ENCODE measurements at places on chromosomes 1 and 21. TPM values are rescaled to one million over a fixed set of nuclear protein-coding genes. Genes with fewer than 3 reads are reported as not detected.

- DNase-seq, result no peak
These were observed 126.7 kb downstream of the PGBD5 start for GRCh38 chr1:230299191-230300006.

DNA sequence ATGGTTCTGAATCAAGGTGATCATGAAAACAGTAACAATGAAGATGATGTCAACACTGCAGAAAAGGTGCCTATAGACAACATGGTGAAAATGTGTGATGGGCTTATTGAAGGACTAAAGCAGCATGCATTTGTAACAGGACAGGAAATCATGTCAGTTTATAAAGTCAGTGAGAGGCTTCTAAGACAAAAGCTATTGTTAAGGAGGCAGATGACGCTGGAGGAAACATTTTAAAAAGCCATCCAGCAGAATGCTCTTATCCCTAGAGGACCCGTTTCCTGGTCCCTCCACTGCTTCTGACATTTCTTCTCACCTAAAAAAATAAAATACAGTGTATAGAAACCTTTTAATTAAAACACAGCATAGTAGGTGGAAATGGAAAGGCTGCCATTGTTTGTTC is 40.9 kb downstream of the CYYR1 start:
- DNase-seq, result no peak

DNA sequence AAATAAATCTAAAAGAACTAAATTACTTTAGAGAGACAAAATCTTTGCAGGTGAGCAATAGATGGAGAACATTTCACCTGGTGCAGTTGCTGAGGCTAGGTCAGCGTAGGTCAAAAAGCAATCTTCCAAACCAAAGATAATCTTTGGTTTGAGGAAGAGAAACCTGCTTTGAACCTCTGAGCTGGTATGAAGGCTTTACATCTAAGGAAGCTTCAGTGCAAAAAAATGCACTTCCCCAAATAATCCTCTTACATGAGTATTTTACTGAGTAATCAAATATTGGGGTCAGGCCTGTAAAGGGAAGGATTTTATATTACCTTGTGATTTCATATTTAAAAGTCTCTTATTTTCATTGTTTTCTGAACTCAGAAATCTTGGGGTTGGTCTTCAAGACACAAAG is 223.6 kb downstream of the SRGAP2C start:
- no peak for DNase-seq

DNA sequence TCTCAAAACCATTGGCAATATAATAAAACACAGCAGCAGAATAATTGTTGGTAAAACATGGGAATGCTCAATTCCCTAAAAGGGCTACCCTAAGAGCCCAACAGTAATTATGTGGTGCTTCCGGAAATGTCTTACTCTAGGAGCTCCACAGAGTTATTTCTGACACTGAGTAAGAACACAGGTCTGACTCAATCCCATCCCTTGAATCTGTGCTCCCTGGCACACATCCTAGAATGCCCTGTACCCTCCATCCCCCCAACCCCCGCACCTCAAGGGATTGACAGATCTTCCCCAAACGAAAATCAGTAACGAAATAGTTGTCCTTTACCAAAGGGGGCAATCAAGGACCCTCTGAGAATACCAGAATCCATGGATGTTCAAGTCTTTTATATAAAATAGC is 71.9 kb downstream of the SMYD2 start:
- peak; percentile 59 for DNase-seq

DNA sequence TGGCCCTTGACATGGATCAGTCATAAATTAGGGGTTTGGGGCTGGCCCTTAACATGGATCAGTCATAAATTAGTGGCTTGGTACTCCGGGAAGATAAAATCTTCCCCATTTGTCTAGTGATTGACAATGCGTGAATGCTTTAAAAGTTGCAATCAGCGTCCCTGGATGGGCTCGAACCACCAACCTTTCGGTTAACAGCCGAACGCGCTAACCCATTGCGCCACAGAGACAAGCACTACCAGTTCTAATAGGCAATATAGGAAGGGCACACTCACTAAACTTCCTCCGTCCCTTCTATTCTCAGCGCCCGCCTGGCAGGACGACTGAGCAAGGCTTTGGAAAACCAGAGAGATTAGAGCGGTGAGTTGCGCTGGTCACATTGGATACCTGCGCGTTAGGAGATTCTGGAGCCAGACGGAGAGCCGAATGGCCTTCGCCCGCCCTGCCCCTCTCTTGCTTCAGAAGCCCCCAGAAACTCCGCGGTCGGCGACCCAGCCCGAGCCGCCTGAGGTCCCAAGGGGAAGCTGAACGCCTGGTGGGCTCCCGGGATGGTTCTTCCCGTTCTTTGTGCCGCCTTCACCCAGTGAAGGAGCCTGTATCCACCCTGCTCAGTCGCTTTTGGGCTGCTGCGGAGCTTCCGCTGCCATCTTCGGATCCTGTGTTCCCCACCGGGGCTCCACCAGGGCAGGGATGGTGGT is 235.9 kb downstream of the FAM72C start:
- peak; percentile 94 for DNase-seq

DNA sequence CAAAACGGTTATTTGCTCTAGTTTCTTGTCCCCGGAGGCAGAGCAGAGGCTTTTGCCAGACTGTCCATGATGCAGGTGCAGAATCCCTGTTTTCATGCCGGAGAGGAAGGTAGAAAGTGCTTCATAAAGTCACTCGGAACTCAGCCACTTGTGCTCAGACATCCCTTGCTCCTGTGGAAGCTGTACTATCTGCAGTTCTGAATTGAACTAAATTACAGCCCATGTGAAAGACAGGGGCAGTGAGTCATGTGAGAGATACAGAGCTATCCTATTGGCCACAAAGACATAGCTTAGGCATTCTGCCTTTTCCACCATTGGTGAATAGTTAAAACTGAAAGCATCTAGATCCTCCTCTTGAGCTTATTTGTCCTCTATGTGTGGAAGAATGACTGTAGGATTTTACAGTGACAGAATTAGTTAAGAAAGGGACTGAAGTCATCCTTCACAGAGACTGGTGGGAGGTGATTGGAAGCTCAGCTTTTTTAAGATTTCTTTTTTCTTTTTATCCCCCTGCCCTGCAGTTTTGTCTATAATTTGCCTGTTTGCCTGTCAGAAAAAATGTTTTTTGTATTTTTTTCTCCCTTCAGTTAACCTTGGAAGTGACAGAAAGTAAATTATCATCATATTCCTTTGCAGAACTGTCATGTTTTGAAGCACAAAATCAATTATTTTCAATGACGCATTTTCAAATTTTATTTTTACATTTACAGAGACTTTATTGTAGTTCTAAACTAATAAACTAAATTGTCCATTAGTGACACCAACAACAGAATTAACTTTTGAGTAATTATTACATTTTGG is 298.6 kb downstream of the PTPRC start:
- peak; percentile 9 for DNase-seq

DNA sequence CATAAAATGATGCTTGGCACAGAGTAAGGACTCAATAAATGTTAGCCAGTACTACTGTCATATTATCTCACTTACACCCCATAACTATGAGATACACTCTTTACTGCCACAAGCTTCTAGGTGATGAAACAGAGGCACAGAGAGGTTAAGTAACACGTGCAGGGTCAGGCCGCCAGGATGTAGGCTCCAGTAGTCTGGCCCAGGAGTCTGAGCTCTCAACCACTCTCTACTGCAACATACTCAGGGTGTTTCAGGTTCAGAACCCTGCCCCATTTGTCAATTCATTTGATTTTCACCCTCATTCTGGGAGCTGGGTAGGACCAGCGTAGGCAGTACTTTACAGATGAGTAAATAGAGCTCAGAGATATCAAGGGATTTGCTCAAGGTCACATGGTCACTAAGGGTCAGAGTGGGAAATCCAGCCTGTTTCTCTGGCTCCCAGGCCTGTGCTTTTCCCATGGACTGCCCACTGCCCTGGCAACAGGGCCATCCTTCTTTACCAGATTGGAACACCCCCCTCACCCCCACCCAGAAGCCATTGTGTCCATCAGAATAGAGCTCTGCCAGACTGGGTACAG is 21.2 kb downstream of the IQGAP3 start:
- DNase-seq, result no peak

- no peak for DNase-seq
These were observed 123.6 kb downstream of the XCL2 start for GRCh38 chr1:168420177-168420576.

GRCh38 chr1:38680801-38681510 is 178.6 kb downstream of the RRAGC start:
- no peak for DNase-seq

DNA sequence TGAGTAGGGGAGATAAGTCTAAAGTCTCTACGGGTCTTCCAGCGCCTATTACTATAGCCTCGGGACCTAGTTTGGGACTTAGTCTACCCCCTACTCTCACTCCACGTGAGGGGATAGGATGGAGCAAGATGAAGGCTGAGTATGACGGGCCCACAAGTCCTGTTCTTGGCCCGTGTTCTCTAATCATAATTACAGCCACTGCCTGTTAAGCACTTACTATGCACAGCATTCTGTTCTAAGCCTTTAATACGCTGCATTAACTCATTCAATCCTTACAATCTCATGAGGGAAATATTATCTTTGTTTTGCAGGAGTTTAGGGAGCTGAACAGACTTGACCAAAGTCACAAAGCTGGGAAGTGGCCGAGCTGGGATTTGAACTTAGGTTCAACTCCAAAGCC is 23.9 kb upstream of the EPB41 start:
- DNase-seq, result no peak

GRCh38 chr1:157628773-157629172 is 30.9 kb upstream of the FCRL4 start:
- no peak for DNase-seq

DNA sequence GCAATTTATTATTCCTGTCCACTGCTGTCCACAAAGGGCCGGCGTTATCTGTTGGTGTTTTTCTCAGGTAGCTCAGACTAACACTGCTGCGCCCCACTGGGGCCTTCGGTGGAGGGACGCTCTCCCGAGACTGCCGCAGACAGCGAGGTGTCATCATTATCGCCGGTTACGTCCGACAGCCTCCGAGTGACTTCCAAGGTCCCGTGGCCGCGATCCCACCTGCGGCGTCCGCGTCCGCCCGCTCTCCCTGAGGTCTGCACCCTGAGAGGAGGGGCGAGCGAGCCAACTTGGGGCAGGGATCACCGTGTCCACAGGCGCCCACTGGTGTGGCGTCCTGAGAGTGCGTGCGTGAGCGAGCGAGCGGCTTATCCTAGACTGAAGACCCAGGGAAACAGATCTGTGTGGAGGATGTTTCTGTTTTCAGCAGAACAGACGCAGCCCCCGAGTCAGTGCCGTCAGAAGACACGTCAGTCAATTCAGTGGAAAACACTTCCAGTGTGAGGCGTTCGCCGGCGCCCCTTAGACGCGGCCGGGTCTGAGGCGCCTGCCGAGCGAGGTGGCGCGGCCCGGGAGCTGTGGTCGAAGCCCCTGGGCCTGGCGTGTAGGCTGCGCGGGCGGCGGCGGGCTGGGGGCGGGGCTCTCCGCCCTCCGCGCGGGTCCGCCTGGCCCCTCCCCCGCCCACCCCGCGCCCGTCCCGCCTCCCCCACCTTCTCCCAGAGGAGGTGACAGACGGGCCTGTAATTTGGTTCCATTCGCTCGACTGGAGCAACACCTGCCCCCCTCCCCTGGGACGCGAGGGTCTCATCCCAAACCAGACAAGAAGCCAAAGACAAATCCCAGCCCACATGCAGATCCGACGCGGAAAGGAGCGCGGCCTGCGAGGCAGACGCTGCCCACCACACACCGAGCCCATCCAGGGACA is 12.6 kb downstream of the NHLH2 start:
- no peak for DNase-seq

DNA sequence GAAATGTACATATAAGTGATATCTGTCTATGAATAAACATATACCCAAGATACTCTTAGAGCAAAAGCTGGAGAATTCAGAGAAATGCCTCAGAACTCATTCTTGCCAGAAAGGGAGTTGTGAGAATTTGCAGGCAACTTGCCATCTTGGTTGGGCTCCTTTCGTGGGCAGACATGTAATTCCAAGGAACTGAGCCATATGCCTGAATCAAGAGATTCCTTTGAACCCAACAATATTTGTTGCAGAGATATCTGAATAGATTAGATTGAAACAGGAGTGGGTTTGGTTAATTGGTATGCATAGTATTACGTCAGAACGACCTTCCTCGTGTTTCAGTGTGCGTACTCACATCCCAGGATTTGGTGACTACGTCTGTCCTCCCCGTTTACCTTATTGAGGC is 67.0 kb downstream of the TGFB2 start:
- DNase-seq, result peak; percentile 12

- no peak for DNase-seq
These were observed 13.3 kb downstream of the NADK start for GRCh38 chr1:1764876-1765470.

DNA sequence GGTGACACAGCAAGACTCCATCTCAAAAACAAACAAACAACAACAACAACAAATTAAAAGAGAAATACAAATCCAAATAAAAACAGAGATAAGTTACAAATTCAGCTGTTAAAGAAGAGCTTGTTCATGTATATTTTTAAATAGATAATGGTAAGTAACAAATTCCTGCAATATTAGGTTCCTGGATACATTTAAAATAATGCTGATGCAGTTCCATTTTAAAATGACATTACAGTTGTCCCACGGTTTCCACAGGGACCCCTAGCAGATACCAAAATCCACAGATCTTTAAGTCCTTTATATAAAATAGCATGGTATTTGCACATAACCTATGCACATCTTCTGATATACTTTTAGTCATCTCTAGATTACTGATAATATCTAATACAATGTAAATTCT is 61.5 kb downstream of the ABL2 start:
- DNase-seq, result no peak

GRCh38 chr1:30029677-30030076 is 693.7 kb downstream of the MATN1 start:
- DNase-seq, result no peak

- peak; percentile 83 for DNase-seq
These were observed 67.8 kb downstream of the VPS26C start for GRCh38 chr21:37199057-37199924.

- peak; percentile 53 for DNase-seq
These were observed 16.2 kb upstream of the LY9 start for GRCh38 chr1:160779626-160780397.

The DPT gene
- total RNA-seq, result not detected

The FMO1 gene
- total RNA-seq, result not detected

The FMO5 gene
- total RNA-seq, result 0.07 TPM

The AKT3 gene
- total RNA-seq, result 15.4 TPM

The HPDL gene
- total RNA-seq, result not detected

The FAM72B gene
- total RNA-seq, result 13.8 TPM

Measured in HT1080 (cell line).